Left ventricle myocardium superior (tissue), 1 donor: ENCODE measurements at places on chromosomes 11 and 22.

DNA sequence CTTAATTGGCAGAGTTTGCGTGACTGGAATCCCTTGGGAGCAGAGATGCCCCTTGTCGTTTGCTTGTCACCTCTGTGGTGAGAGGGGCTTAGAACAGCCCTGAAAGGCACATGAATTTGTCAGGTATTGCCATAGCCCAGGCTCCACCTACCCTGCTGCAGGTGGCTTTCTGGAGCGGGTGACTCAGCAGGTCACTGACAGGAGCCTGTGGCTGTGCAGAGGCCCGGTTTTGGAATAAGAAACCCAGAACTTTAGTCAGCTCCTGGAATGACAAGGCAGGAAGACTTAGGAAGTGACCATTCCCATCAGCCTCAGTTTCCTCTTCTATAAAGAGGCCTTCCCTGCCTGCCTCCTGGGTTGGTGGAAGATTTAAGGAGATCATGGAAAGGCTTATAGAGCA is 539.7 kb downstream of the INSC start:
- DNase-seq, result no peak

- DNase-seq, result no peak
Observed at GRCh38 chr11:95853138-95853537, 62.8 kb downstream of the CEP57 start.

GRCh38 chr11:111098091-111098490 is 147.4 kb upstream of the POU2AF2 start:
- no peak for DNase-seq

DNA sequence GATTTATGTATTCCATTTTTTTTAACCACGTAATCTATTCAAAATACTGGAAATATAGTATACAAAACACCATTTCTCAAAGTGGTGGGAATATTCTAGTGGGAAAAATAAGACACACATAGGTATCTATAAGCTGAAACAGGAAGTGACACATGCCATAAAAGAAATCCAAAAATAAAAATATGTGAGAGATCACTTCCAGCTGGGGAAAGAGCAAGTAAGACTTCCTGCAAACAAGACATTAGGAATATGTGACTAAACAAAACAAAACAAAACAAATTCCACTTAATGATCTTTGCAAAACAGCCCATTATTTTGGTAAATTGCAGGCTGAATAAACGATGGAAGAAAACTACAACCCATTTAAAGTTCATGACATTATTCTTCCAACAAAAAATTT is 107.3 kb upstream of the CEP126 start:
- no peak for DNase-seq
